ENCODE measurements at places on chromosomes 2 and 18. TPM values are rescaled to one million over a fixed set of nuclear protein-coding genes. Genes with fewer than 3 reads are reported as not detected.
A peak's percentile ranks its signal among the peaks of the same experiment; 100 is the strongest.

- no peak for DNase-seq
Observed at GRCh38 chr2:27902098-27902497, 11.6 kb downstream of the BABAM2 start.

- DNase-seq: no peak
Observed at GRCh38 chr2:239141021-239141760, 259.6 kb downstream of the HDAC4 start.

DNA sequence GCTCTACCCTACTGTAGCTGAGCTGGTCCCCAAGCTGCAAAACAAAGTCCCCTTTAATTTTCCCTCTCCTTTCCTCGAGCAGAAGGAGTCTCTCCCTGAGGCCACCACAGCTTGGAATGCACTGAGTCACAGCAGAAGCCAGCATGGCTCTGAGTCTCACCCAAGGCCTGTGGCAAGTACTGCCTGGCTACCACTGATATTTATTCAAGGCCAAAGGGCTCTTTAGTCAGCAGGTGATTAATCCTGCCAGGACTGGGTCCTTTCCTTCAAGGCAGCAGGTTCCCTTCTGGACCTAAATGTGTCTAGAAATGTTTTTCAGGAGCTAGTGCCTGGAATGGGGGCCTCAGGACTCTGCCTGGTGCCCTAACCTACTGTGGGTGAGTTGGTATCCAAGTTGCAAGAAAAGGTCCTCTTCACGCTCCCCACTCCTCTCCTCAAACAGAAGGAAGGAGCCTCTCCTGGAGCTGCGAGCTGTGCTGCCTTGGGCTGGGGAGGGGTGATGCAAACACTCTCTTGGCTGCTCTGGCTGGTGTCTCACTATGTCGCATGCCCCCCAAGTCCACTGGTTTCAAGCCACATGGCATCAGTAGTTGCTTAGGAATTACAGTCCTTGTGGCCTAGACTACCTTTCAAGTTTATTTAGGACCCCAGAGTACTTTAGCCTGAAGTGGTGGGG is 53.4 kb downstream of the CD28 start:
- no peak for DNase-seq

DNA sequence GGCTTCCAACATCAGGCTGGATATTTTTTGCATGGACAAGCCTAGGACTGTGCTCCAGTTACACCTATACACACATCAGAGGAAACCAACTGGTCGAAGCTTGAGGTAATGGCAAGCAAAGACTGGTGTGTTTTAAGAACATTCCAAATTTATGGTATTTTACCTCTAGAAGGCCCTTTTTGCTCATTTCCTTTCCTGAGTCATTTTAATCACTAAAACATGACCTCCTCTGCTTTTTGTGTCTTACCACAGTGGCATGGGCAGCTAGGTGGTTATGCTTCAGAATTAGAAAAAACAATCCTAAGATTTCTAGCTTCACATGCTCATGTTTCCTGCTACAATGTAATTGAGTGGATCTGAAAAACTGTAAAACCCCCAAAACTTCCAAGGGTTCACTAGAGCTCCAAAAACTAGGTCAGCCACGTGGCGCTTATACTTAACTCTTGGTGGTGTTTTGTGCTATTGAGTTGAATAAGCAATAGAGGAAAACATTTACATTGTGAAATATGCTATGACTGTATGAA is 30.6 kb upstream of the CHRNA1 start:
- no peak for DNase-seq

DNA sequence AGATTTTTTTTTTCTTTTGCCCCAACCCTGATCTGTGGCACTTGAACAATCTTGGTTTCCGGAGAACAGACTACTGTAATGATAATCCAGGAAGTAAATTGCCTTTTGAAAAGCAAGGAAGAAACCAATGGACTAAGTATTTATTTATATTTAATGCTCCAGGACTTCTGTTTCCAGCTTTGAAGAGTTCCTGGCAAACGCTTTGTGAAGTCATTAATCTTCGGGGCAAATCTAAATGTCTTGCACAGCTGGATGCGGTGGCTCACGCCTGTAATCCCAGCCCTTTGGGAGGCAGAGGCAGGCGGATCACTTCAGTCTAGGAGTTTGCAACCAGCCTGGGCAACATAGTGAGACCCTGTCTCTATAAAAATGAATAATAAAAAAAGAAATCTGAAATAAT is 135.1 kb upstream of the GATA6 start:
- DNase-seq: no peak

DNA sequence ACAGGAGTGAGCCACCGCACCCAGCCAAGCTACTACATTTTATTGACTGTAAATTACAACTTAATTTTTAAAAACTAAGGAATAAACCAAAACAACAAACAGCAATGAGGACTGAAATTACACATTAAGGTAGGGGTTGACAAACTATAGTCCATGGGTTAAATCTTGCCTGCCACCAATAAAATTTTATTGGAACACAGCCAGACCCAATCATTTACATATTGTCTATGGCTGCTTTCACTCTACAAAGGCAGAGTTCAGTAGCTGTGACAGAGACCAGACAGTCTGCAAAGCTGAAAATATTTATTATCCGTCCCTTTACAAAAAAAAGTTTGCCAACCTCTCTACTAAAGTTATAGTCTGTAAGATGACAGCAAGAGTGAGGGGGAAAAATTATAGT is 24.3 kb upstream of the UGP2 start:
- no peak for DNase-seq

DNA sequence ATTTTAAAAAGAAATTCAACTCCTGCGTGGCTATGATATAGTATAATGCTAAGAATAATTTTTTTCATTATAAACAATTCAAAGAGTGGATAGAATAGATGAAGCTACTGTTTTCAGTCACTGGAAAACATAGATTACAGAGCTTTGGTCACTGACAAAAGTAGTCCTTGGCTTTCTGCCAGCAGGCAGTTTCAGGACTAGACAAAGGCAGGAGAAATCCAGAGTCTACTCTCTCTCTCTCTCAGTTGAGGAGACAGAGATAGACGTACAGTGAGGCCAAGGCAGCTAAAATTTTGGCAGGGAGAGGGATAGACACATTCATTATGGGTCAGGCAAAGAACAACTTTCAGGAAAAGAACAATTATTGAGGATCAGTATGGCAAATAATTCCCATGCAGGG is 491.4 kb upstream of the CRIM1 start:
- no peak for DNase-seq

DNA sequence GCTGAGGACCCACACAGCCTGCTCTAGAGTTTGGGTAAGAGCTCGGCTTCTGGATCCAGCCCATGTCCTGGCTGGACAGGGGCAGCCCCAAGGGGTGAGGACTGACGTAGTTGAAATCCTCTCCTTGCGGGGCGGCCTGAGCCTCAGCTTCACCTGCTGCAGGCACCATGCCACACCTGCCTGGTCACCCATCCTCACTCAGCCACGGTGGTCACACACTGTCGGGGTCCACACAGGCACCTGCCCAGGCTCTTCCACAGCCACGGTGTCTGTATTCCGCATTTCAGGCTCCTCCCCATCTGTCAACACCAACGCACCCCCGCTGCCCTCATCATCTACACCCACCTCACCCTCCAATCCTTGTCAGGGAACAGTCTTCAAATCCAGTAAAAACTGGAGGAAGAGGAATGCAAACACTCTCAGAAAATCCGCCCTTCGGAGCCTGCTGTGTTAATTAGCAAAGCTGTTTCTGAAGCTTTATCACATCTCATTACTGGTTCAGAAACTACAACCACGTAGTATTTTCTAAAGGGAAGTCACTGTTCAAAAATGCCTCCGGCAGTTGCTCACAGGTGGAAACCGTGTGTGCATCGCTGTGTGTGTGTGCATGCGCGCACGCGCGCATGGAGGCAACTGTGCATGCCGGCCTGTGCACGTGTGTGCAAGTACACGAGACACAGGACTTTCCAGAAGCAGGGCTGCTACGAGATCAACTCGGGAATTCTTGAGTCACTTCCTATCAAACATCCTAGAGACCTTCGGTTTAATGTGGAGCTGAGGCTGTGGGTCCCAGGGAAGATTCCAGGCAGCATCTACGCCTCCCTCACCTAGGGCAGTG is 38.2 kb downstream of the SLC66A2 start:
- DNase-seq: peak; percentile 9

DNA sequence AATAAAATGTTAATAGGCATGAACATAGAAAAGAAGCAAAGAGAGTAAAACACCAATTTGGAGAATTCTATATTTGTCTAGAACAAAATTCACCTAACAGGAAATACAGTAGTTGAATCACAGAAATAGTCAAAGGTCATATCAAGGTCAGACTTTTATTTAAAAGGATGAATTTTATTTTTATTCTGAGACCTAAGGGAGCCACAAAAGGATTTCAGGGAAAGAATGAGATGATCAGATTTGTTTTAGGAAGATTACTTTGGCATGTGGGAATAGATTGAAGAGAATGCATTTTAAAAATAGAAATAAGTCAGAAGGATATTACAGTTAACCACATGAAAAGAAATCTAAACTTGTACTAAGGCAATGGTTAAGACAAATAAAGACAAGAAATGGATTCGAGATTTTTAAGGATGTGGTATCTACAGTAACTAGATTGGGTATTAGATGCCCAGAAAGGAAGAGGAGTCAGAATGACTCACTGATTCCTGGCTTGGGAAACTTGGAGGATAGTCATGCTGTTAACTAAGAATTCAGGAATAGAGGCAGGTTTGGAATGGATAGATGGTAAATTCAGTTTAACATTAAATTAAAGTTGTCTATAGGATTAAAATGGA is 56.0 kb downstream of the METTL4 start:
- DNase-seq: no peak

- DNase-seq: no peak
Observed at GRCh38 chr2:202261531-202261930, 4.0 kb upstream of the NOP58 start.

DNA sequence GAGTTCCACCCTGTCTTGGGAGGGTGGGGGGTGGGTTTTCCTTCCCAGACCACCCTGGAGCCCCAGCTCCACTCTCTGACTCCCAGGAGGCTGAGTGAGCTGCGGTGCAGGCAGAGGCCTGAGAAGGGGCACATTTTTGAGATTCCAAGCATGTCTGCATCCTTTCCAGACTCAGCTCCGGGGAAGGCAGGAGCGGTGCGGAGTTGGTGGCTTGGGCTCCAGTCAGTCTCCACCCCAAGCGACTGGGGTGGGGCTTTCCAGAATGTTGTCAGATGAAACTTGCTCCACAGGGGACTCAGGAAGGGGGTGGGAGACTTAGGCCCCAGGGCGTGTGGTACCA is 44.2 kb upstream of the HS6ST1 start:
- DNase-seq: no peak

- no peak for DNase-seq
Observed at GRCh38 chr2:23600346-23600745, 215.4 kb downstream of the KLHL29 start.

- DNase-seq: no peak
Observed at GRCh38 chr18:8751692-8752091, 46.3 kb downstream of the MTCL1 start.

DNA sequence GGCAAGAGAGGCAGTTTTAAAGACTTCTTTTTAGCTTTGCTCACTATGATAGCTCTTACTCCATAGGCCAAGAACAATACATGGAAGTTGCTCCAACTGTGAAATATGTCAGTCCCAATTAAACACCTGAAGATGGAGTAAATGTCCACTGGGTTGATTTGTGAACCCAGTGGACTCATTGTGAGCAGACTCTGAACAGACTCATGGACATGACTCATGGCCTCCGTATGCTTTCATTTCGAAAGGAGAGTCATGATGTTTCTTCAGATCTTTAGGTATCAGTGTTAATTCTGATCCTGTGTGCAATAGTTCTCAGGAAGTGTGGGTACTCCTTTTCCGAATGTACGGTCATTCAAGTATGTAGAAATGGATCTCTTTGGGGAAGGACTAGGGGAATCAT is 5.4 kb upstream of the CWC22 start:
- DNase-seq: no peak

GRCh38 chr18:79971211-79971952 is 6.9 kb downstream of the HSBP1L1 start:
- no peak for DNase-seq

DNA sequence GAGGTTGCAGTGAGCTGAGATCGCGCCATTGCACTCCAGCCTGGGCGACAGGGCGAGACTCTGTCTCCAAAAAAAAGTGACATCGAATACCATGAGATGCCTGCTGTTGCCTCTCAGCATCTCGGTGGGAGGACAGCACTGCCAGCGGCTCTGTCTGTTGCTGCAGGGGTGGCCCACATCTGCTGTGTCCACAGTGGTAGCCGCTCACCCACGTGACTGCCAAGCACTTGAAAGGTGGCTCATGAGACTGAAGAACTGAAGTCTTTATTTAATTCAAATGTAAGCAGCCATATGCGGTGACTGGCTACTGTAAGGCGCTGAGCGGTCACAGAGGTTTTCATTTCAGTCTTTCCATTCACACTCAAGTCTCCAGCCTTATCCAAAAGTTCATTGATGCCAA is 25.8 kb downstream of the IMPA2 start:
- DNase-seq: no peak

- no peak for DNase-seq
Observed at GRCh38 chr2:238106698-238107524, 6.8 kb downstream of the ESPNL start.

- DNase-seq: no peak
Observed at GRCh38 chr2:217332866-217333265, 473.0 kb upstream of the TNP1 start.

DNA sequence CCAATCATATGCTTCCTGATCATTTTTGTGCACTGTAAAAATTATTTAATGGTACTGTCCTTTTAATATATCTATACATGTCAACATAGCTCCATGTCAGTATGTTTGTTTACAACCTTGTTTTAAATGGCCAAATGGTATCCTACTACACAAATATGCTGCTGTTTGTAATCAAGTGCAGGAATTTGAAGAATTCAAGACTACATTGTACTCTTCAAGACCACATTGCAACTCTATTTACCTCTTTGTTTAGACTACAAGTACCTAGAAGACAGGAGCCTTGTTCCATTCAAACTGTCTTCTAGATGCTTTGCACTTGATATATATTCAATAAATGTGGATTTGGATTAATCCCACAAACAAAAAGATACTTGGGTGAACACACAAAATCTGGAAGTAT is 41.7 kb downstream of the CNTNAP5 start:
- DNase-seq: no peak

DNA sequence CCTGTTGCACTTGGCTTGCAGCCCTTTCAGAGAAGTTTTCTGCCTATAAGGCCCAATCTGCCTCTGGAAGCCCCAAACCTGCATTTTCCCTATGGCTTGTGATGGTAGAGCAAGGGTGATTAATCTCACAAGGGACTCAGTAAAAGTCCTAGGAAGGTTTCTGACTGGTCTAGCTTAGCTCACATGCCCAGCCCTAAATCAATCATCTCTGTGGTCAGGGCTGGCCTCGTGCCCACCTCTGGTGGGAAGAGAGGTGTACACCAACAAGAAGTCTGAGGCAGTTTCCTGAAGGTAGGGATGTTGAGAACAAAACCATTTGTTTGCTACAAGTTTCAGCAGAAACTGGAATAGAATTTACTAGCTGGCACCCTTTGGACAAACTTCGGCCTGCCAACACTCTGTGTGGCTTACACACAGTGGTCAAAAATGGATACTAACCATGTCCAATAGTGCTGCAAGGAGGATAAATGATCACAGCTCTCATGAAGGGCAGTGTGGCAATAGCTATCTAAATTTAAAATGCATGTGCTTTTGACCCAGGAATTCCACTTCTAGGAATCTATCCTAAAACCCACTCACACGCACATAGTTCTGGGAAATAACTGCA is 96.4 kb downstream of the EN1 start:
- no peak for DNase-seq

The CNRIP1 gene
- polyA plus RNA-seq: 50.2 TPM

The SERPINB3 gene
- 0.05 TPM for polyA plus RNA-seq

The HOXD13 gene
- not detected for polyA plus RNA-seq

The SUPT7L gene
- 22.1 TPM for polyA plus RNA-seq

The REG1B gene
- not detected for polyA plus RNA-seq

The CGREF1 gene
- 9.5 TPM for polyA plus RNA-seq

The ANKRD30BL gene
- 0.10 TPM for polyA plus RNA-seq

The KIF1A gene
- polyA plus RNA-seq: 0.93 TPM

Data from ovary (tissue), 10 donors.